CD4-positive, alpha-beta T cell treated with Interleukin-2 at 100 ng/mL for 4 hours (primary cell): ENCODE measurements at places on chromosomes 2 and 18.

GRCh38 chr2:25310709-25310964, 31.1 kb downstream of the DNMT3A start:
- no peak for DNase-seq

DNA sequence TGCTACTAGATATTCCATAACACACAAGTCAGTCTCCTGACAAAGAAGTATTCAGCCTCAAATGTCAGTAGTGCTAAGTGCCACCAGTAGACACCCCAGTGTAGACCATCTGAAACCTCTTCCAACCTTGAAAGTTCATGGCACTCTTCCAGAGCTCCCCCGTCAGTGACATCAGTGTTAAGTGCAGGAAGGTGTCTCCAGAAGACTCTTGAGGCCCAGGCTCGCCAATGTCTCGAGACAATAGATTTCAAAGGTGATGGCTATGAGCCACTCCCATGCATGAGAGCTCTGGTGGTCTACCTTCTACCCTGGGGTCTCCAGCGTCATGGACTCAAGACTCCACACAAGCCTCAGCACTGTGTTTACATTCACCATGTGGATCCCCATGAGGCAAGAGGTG, 183.8 kb downstream of the SMAD2 start:
- no peak for DNase-seq

DNA sequence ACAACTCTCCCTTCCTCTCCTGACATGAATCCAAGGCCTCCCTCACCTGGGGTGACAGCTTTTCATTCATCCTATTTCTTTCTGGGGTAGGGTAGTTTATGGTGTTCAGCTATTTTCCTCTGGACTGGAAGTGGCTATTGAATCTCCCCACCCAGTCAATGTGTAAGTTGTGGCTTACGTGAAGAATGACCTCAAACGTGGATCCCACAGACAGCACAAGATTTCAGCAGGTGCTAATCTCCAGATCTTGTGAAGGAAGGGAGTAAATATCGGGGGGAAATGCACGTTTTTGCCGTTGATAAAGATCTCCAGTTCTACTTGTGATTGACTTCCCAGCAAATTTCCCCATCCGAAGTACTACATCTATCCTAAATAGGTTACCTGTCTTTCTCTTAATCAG, 71.4 kb upstream of the THOC1 start:
- DNase-seq: no peak

DNA sequence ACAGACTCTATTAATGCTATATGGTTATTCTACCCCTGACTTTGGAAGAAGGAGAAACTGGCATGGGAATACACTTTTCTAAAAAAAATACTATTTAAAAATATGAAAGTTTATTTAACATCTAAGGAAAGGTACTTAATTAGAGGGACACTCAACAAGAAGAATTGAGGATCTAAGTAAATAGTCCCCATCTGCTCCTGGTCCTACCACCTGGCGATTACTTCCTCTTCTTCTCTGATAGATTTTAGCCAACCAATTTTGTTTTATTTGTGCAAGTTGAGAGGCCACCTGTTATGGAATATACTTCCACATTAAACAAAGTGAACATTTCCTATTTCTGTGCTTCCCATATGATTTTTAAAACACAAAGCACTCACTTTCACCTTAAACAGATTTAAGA, 111.7 kb downstream of the BCL2 start:
- no peak for DNase-seq

DNA sequence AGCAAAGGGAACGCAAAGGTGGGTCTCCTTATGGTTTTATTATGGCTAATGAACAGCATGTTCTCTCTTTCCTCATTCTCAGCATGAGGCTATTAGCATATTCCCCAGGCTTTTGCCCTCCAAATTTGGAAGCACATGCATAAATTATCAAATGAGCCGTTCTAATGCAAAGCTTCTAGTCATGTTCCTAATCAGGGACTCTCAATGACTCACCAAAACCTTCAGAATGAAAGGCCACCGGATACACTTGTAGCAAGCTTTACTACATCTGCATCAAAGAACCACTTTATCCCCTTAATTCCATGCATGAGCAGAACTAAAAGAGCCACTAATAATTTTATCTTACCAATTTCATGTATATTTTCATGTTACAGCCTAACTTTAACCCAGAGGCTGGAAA, 310.5 kb downstream of the LRATD1 start:
- DNase-seq: no peak

DNA sequence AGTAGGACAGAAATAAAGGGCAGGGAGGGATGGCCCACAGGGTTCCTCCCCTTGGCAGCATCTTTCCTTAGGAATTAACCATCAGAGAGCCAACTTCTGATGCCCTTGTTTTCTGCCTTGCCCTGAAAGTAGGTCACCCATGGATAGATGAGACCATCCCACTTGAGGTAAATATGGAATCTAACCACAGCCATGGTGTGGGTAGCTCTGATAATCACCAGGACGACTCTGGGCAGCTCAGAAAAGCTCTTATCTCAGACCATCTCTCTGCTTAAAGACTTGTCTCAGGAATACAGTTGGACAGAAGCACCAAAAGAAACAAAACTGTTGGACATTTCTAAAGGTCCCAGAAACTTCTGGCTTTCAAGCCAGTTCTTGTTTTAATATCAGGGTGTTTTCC, 101.4 kb upstream of the CELF4 start:
- DNase-seq: no peak

GRCh38 chr2:230829959-230830358, 34.8 kb upstream of the ITM2C start:
- no peak for DNase-seq

- no peak for DNase-seq
Measured at GRCh38 chr18:68342039-68342659, 372.8 kb downstream of the TMX3 start.

DNA sequence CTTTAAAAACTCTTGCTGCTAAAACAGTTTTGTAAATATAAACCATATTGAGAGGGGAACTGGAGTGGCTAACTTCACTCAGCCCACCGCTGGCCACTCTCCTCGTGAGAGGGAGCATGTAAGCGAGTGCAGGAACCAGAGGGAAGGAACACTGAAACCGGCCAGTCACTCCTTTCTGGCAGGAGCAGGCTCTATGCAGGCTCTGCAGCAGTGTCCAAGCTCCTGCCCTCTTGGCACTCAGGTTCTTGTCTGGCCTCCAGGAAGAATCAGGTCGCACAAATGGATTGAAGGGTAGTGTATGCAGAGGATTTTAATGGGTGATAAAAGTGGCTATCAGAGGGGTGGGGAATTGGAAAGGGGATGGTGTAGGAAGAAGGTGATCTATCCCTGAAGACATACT, 157.7 kb downstream of the TMX3 start:
- no peak for DNase-seq

GRCh38 chr2:60297296-60298005, 256.0 kb downstream of the BCL11A start:
- no peak for DNase-seq
